ENCODE measurements at places on chromosomes 6 and 20. TPM values are rescaled to one million over a fixed set of nuclear protein-coding genes. Genes with fewer than 3 reads are reported as not detected.

- no peak overlapping the region for H3K4me3 ChIP-seq
- H3K27me3 ChIP-seq = peaks cover 12% of the 10 kb centered on the region
- no peaks in the 10 kb centered on the region for H3K4me1 ChIP-seq
- no peak overlapping the region for H3K27ac ChIP-seq
- no peak for DNase-seq
These were observed 95.0 kb downstream of the LRFN2 start for GRCh38 chr6:40492187-40492586.

GRCh38 chr6:113370508-113371502 lies 486.3 kb upstream of the MARCKS start:
- H3K4me1 ChIP-seq = no peaks in the 10 kb centered on the region
- H3K4me3 ChIP-seq = no peak overlapping the region
- H3K27me3 ChIP-seq = no peaks in the 10 kb centered on the region
- H3K27ac ChIP-seq = no peak overlapping the region
- H3K36me3 ChIP-seq = no peaks in the 10 kb centered on the region

- no peak overlapping the region for H3K4me3 ChIP-seq
- DNase-seq = no peak
- H3K27me3 ChIP-seq = no peaks in the 10 kb centered on the region
- H3K4me1 ChIP-seq = no peaks in the 10 kb centered on the region
These were observed 94.0 kb upstream of the MCHR2 start for GRCh38 chr6:100088009-100088408.

Gene MUC21
- not detected for polyA plus RNA-seq

Gene HAO1
- not detected for polyA plus RNA-seq

Measured in large intestine (tissue), 12 donors.